ENCODE measurements at places on chromosomes 5 and 9. TPM values are rescaled to one million over a fixed set of nuclear protein-coding genes. Genes with fewer than 3 reads are reported as not detected.
A peak's percentile ranks its signal among the peaks of the same experiment; 100 is the strongest.

Gene GFPT2
- 41.4 TPM for total RNA-seq

Gene CCNB1
- total RNA-seq = 11.8 TPM

Gene SPZ1
- total RNA-seq = not detected

DNA sequence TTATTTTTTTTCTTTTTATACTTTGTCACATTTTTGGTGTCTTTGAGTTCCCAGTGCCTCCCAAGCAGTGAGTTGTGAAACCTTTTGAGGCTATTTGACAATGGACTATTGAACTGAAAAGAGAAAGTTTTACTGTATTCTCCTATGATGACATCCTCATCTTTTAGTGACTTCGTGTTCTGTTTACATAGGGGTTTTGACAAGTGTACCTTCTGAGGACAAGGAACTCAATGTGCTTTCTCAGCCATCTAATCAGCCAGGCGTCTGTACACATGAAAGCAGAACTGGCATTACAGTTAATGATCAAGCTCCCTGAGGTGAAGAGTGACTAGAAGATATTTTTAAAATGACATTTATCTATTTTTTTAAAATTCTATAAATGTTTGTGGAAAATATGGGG, 175.5 kb downstream of the ANXA1 start:
- no peak for DNase-seq

DNA sequence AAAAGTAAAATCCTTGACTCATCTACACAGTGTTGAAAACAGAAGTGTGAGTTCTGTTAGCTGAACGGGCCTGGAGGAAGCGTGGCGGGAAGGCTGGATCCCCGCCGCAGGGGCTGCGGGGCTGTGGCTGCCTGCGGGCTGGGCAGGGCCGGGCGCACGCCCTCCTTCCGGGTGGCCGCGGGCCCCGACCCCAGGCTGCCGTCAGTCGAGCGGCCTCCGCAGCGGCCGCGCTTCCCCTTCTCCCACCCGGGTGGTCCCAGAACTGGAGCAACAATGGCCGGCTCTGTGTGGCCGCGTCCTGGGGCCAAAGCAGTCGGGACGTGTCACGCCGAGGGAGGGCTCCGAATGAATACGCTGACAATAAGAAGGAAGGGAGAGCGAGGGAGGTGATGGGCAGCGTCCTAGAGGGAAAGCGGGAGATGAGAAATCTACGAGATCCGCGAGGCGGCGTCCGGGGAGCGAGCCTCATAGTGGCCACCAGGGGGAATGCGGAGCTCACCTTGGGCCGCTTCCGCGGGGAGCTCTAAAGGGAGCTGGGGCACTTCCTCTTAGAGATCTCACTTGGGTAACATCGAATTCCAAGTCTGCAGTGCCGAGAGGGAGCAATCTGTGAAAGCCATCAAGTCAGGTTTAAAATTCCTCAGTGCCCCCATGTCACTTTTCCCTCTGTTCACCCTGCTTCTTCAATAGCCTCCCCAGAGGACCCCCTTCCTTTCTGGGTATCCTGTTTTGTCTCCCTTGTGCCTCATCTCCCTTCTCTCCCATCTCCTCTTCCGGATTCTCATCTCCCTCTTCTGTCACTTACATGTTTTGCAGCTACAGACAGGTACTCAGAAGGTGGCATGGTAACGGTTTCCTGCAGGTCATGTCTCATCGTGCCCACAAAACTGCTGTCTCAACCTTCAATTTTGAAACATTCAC, 83.9 kb downstream of the SLC1A3 start:
- peak; percentile 84 for DNase-seq

GRCh38 chr5:57716661-57717060, 234.1 kb upstream of the ACTBL2 start:
- no peak for DNase-seq

- no peak for DNase-seq
Measured at GRCh38 chr5:92518318-92518904, 1062.6 kb downstream of the NR2F1-AS1 start.

GRCh38 chr5:71492817-71493615, 37.6 kb downstream of the BDP1 start:
- no peak for DNase-seq

GRCh38 chr5:61178702-61179101, 16.4 kb upstream of the SMIM15 start:
- DNase-seq = no peak
